Endothelial cell (in vitro differentiated cells): ENCODE measurements at places on chromosomes 2 and 18. TPM values are rescaled to one million over a fixed set of nuclear protein-coding genes. Genes with fewer than 3 reads are reported as not detected.

DNA sequence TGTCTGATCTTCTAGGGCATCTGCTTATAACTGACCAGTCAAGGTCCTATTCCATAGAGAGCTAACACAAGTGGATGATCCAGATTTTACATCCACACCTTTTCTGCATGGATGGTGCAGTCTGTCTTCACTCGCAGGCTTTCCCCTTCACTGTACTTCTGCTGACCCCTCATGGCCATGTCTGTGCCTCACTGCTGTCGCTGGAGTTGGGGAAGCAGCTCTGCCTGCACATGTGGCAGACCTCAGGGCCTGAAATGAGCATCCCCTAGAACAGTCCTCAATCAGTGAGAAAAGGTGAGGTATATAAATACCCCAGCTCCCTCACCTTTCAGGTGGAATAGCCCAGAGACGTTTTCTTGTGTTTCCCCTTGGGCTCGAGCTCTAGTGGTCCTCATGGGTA, 233.8 kb downstream of the ANKRD36B start:
- no peaks in the 10 kb centered on the region for H3K27me3 ChIP-seq
- no peak for DNase-seq
- H3K4me1 ChIP-seq = no peaks in the 10 kb centered on the region
- H3K27ac ChIP-seq = no peak overlapping the region
- H3K36me3 ChIP-seq = no peaks in the 10 kb centered on the region
- H3K4me3 ChIP-seq = no peak overlapping the region

GRCh38 chr2:98468621-98469236, 24.1 kb downstream of the INPP4A start:
- H3K4me3 ChIP-seq = no peak overlapping the region
- H3K4me1 ChIP-seq = peaks cover 19% of the 10 kb centered on the region
- H3K27me3 ChIP-seq = peaks cover 4% of the 10 kb centered on the region
- H3K36me3 ChIP-seq = peaks cover 12% of the 10 kb centered on the region
- H3K27ac ChIP-seq = no peak overlapping the region

DNA sequence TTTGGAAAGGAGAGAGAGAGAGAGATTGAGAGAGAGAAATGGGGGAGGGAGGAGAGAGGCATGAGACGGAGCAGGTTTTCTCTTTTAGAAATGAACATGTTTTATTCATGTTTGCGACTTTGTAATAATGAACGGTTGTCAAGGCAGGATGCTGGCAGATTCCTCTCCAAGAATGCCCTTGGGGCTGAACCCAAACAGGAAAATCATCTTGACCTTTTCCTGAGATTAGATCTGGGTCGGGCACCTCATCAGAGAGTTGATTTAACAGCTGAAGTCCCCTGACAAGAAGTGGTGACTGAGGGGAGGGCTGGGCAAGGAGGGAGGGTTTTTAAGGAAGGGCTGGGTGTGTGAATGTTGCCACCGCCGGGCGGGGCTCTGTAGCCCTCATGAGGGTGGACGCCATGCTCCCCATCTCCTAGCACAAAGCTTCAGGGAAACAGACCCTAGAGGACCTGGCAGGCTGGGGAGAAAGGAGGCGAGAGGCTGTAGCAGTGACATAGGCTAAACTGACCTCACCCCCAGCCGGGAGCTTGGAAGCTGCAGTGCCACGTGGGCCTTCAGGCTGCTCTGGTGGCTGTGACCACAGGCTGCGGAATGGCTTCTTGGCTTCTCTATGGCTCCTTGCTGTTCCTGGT, 60.0 kb downstream of the LIPG start:
- H3K4me1 ChIP-seq = peaks cover 32% of the 10 kb centered on the region
- DNase-seq = no peak
- H3K27ac ChIP-seq = no peak overlapping the region
- H3K27me3 ChIP-seq = peaks cover 6% of the 10 kb centered on the region
- no peak overlapping the region for H3K4me3 ChIP-seq
- no peaks in the 10 kb centered on the region for H3K36me3 ChIP-seq

The COL3A1 gene
- 0.31 TPM for total RNA-seq

DNA sequence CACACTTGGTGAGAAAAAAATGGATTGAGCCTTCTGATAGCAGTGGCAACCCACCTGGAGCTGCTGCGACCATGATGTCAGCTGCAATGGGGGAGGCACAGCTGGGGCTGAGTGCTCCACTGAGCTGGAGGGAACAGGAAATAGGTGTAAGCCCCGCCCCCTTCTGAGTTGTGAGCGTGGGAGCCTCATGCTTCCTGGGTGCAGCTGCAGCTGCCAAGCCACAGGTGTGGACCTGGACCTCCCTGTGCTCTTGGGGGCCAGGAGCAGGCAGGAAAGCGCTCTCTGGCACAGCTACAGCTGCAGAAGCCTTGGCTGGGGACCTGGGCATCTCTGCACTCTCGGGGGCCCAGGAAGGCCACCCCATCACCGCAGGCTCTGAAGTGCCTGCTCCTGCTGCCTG, 970.6 kb downstream of the DCDC2C start:
- DNase-seq = no peak
- no peak overlapping the region for H3K27ac ChIP-seq
- H3K27me3 ChIP-seq = peaks cover 2% of the 10 kb centered on the region
- no peaks in the 10 kb centered on the region for H3K36me3 ChIP-seq

The GDF7 gene
- 11.2 TPM for total RNA-seq

DNA sequence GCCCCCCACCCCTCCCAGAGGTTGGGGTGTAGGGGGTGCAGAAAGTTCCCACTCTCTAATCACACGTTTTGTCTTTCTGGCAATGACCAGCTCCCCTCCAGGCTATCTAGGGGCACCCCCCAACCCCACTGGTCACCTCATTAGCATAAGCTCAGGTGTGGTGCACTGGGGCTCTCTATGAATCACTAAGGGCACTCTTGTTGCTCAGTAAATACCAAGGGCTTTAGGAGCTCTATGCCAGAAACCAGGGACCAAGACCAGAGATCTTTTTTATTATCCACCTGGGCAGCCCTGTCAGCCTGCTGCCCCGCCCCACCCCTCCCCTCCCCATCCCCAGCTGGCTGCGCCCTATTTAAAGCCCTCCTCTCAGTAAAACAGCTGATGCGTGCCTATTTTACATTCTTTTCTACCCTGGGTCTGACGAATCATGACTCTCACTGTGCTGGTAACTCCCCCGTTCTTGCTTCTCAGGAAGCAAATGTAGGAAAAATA, 24.3 kb downstream of the NCK2 start:
- peaks cover 5% of the 10 kb centered on the region for H3K36me3 ChIP-seq
- H3K4me3 ChIP-seq = no peak overlapping the region
- DNase-seq = no peak

The DNAH7 gene
- total RNA-seq = 2.6 TPM

DNA sequence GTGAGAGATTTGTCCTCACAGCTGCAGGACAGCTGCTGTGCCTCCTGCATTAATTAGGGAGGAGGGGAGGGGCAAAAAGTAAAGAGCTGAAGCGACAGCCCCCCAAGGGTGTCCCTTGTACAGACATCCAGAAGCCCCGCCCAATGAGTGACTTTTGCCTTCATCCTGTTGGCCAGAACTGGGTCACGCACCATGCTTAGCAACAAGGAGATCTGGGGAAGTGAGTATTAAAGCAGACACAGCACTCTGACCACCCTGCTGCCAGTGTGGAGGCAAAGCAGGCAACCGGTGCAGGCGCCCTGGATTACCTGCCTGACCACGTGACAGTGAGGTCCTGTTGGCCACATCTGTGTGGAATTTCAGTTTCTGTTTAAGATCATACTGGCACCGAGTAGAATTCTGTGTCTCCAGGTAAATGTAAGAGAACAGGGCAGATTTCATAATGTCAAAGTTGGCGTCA, 21.5 kb upstream of the BIN1 start:
- no peak for DNase-seq
- peaks cover 5% of the 10 kb centered on the region for H3K4me1 ChIP-seq
- no peak overlapping the region for H3K27ac ChIP-seq
- H3K36me3 ChIP-seq = no peaks in the 10 kb centered on the region
- no peak overlapping the region for H3K4me3 ChIP-seq
